ENCODE measurements at places on chromosomes 2 and 18.

- no peak for ATAC-seq
Observed at GRCh38 chr18:77111951-77112746, 20.4 kb downstream of the MBP start.

GRCh38 chr2:104043864-104044263 lies 810.1 kb upstream of the POU3F3 start:
- ATAC-seq: no peak

- peak; percentile 9 for ATAC-seq
Observed at GRCh38 chr2:10873790-10874437, 37.8 kb upstream of the KCNF1 start.

DNA sequence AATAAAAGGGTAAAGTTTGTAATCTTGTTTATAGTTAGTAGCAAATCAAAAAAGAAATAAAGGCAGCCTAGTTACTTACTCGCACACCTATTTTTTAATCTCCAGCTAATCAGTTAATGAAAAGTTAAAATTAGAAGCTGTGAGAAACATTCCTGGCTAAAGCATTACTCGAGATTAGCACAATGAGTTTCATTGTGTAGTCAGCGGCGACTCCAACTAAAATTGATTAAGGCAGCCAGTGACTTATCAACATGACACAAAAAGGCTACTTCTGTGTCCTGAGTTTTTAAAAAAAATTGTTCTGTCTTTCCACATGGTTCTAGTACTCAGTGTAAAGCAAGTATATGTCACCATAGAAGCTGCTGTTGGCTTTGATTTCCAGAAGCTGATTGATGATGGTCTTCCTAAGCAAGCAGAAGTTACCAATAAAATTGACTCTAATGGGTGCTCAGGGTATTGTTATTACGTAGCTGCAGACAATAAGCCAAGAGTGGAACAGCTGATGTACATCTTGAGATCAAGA lies 159.2 kb downstream of the CPS1 start:
- ATAC-seq: no peak

DNA sequence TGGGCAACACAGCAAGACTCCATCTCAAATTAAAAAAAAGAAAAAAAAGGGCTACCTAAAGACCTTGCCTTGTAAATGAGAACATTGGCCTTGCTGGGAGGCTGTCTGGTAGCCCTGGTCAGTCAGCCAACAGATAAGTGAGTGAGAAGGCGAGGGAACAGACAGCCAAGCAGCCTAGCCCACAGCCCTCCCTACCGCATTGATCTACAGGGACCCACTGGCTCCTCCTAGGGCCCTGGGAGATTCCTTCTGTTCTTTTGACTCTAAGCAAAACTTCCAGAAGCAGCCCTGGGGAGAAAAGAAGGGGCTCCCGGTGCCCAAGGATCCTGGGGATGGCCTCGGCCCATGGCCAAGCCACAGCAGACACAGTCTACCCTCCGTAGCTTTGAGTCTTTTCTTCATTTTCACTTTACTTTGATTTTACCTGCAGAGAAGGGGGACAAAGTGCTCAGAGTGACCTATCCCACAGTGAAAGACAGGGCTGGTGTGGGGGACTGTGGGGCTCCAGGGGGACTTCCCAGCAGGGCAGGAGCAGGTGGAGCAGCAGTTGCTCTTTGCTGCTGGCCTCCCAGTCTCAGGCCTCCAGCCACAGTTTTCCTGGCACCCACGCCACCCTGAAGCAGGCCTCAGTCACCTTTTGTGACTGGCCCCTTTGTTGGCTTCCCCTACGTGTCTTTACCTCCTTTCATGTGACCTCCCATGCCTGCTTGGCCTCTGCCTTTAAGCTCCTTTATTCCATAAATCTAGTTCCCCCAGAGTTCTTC lies 5.1 kb downstream of the CEP68 start:
- ATAC-seq: no peak

- no peak for ATAC-seq
Observed at GRCh38 chr2:85984788-85985187, 96.0 kb upstream of the ST3GAL5 start.

GRCh38 chr2:38748391-38748790 lies 2.8 kb downstream of the SRSF7 start:
- ATAC-seq: no peak

DNA sequence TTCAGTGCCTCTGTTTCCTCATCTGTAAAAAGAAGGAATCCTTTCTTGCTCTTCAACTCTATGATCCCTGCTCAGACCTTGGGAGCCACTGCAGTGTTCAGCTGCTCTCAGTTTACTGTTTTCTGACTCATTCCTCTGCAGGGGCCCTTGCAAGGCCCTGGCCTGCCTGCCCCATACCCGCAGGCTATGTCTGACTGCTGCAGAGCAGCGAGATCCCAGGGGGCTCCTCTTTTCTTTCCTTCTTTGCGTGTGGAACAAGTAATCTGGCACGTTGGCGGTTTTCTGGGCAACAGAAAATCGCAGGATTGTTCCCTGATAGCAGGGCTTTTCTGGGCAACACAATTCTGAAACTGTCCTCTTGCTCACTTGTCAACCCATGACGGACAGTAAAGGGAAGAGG lies 376.0 kb downstream of the DCC start:
- ATAC-seq: no peak

DNA sequence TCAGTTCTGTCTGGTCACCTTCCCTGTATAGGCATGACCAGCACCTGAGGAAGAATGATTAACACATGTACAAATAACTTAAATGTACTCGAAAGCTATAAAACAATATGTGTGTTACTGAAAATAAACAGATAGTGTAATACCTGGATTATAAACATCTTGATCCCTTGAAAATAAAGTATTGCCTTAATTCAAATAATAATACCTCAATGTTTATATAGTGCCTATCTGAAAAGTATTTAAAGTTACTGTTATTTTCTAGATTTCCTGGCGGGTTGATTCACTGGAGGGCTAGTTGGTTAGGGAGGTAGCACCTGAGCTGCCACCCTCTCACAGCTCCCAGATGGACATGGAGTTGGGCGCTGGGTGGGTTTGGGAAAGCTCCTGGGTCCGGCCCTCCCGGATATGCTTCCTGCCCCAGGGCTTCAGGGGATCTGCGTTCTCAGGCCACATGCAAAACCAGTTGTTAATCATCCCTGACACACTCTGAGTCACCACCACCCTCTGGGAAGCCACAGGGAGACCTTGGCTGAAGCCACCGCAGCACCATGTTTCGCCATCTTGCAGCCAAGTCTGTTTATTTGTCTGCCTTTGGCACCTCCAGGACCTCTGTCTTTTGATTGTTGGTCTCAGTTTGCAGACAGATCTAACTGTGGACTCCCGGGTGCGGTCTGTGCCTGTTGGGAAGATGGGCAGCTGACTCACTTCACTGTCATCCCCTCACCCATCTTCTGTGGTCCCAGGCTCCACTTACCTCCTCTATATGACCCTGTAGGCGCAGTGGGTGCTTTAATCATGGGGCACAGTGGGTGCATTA lies 35.3 kb downstream of the RAB31 start:
- ATAC-seq: no peak

DNA sequence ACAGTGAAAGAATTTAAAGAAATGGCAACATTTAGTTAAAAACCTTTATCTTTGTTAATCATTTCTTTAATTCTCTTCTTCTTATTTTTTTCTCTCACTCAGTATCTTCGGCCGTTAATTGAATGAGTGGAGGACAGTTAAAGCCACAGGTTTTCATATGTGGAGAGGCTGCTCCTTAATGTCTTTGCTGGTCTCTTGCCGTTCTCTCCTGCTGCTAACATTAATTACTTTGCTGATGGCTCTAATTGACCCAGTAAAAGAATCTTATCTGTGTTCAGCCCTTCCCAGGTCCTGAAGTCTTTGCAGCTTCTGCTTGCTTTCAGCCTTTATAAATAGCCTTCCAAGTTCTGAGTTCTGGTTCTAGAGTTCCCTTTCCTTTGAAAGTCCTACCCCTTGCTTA lies 77.1 kb downstream of the ADAM23 start:
- no peak for ATAC-seq

- ATAC-seq: no peak
Observed at GRCh38 chr2:133685636-133686215, 117.5 kb upstream of the NCKAP5 start.

- ATAC-seq: no peak
Observed at GRCh38 chr2:239154971-239155805, 245.6 kb downstream of the HDAC4 start.

- ATAC-seq: no peak
Observed at GRCh38 chr2:190266314-190266713, 53.3 kb downstream of the HIBCH start.

DNA sequence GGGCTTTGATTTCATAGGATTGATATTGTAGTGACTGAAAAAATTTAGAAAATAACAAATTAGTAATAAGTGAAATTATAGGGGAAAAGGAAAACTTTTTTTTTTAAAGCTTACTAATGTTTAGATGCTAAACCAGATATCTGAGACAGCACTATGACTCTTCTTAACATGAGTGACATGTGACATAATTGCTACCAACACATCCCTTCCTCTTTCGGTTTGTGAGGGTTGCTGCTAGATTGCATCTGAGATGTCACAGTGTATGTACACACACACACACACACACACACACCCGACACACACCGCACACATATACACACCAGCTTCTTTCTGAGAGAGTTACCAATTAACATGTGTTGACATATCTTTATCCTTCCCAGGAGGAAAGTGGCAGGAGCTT lies 18.0 kb downstream of the RAPGEF4 start:
- ATAC-seq: no peak

DNA sequence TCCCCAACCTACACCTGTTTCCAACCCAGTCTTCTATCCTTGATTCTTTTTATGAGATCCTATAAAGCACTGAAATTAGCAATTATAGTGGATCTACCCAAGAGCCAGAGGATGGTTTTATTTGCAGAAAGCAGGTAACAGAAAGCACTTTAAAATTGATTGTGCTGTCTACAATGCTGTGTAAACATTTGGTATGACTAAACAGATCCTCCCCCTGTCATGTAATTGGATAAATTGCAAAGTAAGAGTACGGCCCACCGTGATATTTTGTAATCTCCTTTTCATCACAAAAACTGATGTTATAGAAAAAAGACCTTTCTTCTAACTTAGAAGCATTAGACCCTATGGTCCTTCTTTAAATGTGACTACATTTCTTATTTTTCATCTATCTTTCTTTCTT lies 11.3 kb upstream of the PPP3R1 start:
- ATAC-seq: no peak
